ENCODE measurements at places on chromosomes 6 and 20.
A peak's percentile ranks its signal among the peaks of the same experiment; 100 is the strongest.

- no peak for ATAC-seq
Observed at GRCh38 chr6:164166996-164167395, 752.5 kb downstream of the QKI start.

GRCh38 chr6:139970591-139970991 lies 596.1 kb upstream of the CITED2 start:
- no peak for ATAC-seq

DNA sequence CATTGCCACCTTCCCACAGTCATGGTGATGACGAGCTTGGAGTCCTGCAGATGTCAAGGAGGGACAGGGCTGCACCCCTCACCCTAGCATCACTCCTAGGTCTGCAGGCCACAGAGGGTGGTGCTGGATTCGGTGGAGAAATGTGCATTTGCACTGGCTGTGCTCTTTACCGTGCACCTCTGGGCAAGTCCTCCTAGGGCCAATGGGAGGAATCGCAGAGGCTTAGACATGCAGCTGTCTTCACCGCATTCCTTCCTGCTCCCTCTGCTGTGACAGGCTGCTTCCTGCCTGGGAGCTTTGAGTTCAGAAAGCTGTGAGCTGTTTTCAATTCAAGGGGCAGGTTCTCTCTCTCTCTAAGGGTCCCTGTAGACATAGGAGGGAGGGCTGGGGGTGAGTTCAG lies 85.1 kb downstream of the EDN3 start:
- ATAC-seq: no peak

GRCh38 chr20:62550087-62550632 lies 74.4 kb upstream of the GATA5 start:
- ATAC-seq: peak; percentile 78

DNA sequence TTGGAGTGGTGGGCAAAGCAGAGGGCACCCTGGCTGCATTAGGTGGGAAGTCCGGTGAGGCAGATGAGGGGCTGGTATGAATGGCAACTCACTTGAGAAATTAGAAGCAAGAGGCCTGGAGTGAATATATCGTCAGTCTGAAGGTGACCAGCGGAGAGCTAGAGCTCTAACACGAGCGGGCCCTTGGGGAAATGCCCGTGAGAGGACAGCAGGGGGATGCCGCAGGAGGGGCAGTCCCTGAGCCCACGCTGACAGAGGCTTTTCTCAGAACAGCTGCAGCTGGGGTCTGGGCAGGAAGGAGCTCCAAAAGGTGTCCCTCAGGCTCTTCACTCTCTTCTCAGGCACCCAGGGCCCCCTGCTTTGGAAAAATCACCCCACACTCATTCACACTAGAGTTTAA lies 32.0 kb upstream of the CD93 start:
- ATAC-seq: no peak

- ATAC-seq: no peak
Observed at GRCh38 chr20:60583741-60584140, 625.5 kb downstream of the CDH26 start.

- ATAC-seq: no peak
Observed at GRCh38 chr6:148835920-148836441, 89.2 kb downstream of the UST start.

GRCh38 chr20:56409521-56409920 lies 2.5 kb upstream of the CASS4 start:
- ATAC-seq: peak; percentile 79

GRCh38 chr20:42051921-42052320 lies 433.7 kb upstream of the CHD6 start:
- ATAC-seq: no peak

GRCh38 chr20:46375771-46376170 lies 30.6 kb downstream of the ELMO2 start:
- no peak for ATAC-seq

DNA sequence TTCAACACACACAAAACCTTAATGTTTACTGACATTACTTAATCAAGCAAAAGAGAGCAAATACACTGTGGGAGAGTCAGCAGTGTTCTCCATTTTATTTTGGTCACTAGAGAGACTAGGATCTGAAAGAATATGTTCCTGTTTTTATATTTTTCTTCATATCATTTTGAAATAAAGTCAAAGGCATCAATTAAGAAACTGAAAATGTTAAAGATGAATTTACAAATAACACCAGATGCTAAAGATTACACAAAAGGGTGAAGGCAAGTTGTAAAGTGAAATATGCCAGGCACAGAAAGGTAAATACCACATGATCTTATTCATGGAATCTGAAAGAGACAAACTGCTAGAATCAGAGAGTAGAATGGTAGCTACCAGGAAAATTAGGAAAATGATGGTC lies 60.3 kb upstream of the FABP7 start:
- no peak for ATAC-seq

- no peak for ATAC-seq
Observed at GRCh38 chr20:48148916-48149672, 363.8 kb upstream of the SULF2 start.

DNA sequence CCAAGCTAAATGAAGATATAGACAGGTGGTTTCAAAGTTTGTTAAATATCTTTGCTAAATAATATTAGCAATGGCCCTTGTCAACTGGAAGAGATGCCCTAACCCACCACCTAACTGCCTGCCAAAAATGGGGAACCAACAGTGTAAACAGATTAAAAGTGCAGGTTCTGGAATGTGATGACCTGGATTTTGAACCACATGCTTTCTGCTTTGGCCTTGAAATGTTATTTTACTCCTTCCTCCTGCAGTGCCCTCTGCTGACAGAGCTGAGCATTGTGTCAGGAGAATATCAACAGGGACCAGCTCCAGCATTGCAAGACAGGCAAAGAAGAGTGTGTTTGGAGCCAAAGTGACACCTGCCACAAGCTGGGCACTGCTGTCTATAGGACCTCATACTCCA lies 226.6 kb downstream of the MYLK4 start:
- no peak for ATAC-seq

GRCh38 chr6:96992343-96992730 lies 67.8 kb downstream of the KLHL32 start:
- no peak for ATAC-seq

DNA sequence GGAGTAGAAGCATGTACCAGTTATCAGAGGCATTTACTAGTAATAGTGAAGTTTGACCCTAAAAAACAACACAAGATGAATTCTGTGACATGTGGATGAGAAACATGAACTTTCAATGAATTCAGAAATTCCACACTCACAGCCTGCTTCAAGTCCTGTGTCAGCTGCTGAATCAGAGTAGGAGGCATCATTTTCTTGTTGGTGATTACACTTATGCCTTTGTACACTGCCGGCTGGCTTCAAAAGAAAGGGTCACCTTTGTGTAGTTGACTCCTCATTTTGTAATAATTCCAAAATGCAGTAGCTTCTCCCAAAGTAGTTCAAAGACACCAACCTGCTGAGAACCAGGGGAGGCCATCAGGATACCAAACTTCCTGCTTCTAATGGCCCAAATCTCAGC lies 165.5 kb downstream of the BACH2 start:
- ATAC-seq: no peak

DNA sequence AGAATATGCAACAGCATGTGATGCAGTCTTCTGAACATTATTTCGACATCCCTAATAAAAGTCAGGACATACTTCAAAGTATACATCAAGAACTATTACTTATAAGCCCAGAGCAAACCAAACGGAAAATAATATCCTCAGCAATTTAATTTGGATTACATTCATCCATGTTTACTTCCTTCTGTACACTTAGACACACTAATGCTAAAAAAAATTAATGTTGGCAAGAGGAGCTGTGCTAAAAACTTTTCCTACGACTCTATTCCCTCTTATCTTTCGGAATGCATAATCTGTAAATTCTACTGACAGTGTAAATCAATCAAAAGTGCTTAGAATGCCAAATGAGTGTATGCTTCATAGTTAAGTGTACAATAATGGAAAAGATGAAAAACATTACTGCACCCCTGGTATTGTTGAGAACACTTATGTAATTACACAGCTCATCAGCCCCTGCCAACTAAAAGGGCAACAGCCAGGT lies 301.2 kb upstream of the HSF2 start:
- ATAC-seq: no peak

- ATAC-seq: peak; percentile 69
Observed at GRCh38 chr20:50646483-50646996, 44.8 kb downstream of the RIPOR3 start.

DNA sequence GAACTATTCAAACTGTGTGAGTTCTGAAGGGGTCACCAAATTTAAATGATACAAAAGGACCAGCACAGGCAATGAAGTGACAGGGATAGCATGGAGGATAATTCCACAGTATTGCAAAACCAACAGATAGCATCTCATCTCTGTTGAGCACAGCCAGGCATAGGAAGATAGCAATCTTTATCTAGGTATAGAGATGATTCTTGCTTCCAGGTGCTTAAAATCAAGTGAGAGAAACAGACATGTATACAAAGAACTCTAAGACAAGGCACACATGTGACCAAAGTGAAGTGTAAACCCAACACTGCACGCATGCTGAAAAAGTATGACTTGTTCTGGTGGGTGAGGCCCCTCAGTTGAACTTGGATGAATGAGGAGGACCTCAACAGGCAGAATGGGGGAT lies 48.4 kb upstream of the ARMC2 start:
- no peak for ATAC-seq

GRCh38 chr6:92534109-92534508 lies 885.2 kb downstream of the EPHA7 start:
- ATAC-seq: no peak

GRCh38 chr6:141133346-141133745 lies 999.4 kb upstream of the GJE1 start:
- no peak for ATAC-seq

- ATAC-seq: no peak
Observed at GRCh38 chr6:133286765-133287164, 45.6 kb downstream of the EYA4 start.

- no peak for ATAC-seq
Observed at GRCh38 chr6:21870076-21870730, 276.7 kb downstream of the SOX4 start.

- ATAC-seq: no peak
Observed at GRCh38 chr6:144131248-144131709, 19.0 kb upstream of the STX11 start.

GRCh38 chr20:2153326-2153725 lies 51.7 kb downstream of the STK35 start:
- ATAC-seq: no peak

DNA sequence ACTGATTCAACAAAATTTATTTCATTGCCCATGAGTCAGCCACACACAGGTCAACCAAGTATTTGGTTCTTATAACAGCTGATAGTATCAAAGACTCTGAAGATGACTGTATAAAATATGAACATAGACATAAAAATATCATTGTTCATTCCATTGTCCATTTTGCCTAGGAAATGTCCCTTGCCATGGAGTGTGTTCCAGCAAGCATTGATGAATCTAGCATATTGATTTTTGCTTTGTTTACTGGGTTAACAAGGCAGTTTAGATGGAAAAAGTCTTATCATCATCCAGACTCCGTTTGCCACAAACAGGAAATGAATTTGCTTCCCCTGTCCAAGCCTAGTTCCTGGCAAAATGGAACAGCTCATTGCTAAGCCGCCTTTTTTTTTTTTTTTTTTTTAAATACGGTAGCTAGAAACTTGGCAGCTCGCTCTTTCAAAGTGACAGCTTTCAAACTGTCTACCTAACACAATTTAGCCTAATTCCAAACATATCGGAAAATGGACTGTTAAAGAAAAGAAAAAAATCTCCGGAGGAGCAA lies 7.5 kb downstream of the F13A1 start:
- no peak for ATAC-seq

DNA sequence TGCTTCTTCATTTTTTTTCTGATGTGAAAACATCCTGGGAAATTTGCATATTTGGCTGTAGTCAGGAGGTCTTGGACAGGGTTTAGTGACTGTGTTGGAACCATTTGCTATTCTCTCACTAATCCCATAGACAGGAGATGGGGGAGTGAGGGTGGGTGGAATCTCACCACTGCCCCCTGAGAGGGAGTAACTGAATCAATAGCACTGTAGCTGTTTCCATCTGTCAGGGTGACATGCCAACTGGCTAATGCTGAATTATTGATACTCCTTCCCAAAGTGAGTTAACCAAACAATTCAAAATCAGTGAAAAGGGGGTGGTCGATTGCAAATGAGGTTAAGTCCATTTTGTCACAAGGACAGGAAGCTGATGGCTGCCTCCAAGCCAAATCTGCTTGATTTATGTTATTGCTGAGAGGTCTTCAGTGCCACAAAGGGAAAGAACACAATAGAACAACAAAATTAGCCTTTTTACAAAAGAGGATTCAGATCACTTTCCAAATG lies 55.1 kb upstream of the B3GAT2 start:
- ATAC-seq: no peak

- no peak for ATAC-seq
Observed at GRCh38 chr6:156396068-156396771, 381.0 kb upstream of the ARID1B start.

DNA sequence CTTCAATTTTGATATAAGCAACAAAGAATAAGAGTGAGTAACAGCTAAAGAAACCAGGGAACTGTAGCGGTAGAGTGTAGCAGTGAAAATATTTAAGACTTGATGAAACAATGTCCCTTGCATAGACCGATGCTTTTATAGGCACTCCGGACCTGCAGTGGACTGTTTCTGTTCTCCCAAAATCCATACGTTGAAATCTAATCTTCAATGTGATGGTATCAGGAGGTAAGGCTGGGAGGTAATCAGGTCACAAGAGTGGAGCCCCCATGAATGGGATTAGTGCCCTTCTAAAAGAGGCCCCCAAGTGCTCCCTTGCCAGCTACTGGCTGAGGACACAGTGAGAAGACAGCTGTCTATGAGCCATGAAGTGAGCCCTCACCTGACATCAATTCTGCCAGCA lies 260.4 kb downstream of the ADGB start:
- no peak for ATAC-seq

GRCh38 chr6:143647191-143647590 lies 30.6 kb upstream of the PHACTR2 start:
- ATAC-seq: no peak

- ATAC-seq: peak; percentile 58
Observed at GRCh38 chr20:1900321-1900801, 5.2 kb downstream of the SIRPA start.

DNA sequence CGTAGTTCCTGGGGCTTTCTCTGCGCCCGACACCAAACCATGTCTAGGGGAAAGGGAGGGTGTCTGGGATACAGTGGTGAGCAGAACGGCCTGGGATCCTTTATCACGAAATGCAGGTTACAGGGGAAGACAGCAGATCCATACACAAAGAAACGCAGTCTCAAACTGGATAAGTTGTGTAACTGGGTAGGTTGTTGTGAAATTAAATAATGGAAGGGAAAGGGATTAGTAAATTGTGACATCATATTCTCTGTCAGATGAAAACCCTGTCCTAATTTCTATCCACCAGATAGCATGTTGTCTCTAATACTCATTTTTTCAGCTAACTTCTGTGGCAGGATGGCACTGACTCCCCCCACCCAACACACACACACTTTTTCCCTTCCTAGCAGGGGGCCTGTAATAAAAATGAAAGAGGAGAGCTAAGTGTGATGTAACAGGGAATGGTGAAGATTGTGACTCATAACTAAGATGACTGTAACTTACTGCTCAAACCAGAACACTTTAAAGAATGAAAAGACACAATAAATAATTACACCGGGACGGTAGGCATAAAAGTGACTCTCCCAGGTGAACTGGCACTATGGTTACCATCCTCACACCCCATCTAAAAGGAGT lies 769 bp upstream of the TRPC4AP start:
- no peak for ATAC-seq

GRCh38 chr20:2984956-2985661 lies 58.3 kb upstream of the GNRH2 start:
- ATAC-seq: no peak
